ENCODE measurements at places on chromosomes 5 and 9.

DNA sequence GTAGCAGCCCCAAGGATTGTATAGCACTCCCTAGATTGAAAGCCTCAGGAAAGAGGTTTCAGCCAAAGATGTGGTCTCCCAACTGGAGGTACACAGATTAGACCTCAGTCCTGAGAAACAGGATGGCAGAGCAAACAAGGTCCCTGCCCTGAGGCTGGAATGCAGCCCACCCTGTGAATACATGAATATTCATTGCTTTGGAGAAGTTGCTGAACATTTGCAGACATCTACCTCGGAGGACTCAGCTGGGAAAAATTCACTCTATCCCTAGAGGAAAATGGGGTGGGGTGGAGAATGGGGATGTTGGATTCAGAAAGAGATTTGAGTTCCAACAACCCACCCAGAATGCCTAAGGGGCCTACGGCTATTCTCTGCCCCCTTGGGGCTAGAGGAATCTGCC lies 129.4 kb downstream of the SLIT3 start:
- no peak for DNase-seq

DNA sequence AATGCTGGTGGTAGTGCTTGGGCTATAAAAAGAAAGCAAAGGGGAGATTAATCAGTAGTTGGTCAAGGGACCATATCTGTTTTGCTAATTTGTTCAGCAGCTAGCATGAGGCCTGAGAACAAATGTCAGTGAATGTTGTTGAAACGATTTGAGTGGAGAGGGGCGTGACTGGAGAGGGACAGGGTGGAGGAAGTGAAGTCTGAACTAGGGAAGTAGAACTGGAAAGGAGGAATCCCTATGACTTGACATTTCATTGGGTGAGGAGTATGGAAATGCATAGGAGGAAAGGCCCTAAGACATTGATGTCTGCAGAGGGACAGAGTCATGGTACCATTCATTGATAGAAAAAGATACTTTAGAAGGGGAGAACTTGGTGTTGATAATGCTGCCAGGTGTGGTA lies 19.7 kb downstream of the TLE4 start:
- no peak for DNase-seq

DNA sequence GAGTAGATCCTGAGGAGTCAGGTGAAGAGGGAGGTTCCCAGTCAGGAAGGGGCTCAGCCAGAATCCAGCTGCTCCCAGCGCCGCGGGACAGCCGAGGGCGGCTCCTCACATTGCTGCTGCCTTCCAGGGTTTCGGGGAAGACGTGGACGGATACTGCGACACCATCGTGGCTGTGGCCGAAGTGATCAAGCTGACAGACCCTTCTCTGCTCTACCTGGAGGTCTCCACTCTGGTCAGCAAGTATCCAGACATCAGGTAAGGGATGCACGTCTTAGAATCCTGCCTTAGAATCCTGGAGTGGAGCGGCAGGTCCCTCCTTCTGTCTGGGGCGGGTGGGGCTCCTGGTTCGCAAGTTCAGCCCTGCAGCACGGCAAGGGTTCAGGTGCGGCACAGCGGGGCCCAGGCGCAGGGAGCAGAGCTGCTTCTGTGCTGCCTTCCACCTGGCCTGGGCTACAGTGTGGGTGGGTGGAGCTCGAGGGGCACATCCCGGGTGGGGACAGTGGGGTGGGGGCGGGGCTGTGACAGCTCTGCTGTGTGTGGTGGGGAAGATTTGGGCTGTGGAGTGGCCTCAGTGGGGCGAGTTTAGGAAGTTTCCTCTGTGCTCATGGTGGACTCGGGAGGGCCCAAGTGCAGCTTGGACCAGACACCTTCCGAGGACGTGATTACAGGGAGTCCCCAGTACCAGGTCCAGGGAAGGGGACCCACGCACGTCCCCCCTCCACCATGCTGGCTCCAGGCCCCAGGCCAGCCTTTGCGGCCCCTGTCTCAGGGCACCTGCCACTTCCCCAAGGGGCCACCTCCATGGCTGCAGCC lies 22.8 kb downstream of the EXOC3 start:
- peak; percentile 1 for DNase-seq

DNA sequence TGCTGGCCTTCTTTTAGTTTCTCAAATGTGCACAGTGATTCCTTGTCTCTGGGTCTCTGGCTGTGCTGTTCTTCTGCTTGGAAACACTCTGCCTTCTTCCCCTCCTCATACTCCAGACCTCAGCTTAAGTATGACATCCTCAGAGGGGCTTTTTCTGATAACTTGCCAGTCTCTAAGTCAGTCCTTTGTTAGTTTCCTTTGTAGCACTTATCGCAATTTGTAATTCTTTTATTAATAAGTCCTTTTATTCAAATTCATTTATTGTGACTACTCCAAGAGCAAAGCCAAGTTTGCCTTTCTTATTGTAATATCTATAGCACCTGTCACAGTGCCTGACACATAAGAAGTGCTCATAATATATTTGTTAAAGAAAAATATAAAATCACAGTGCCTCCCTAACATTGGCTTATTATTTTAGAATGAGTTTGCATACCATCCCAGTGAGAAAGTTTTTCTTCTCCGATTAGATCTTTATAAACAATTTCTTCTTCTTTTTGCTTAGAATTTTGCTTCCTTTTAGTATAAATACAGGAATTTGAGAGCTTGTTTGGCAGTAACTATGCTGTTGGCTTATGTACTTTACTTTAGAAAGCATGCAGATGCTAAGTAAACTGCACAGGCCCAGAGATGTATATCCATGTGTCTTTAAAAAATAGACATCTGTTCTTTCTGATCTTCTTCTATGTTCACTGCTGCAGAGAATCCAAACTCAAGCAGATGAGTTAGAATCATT lies 198.0 kb downstream of the GAS1 start:
- DNase-seq = no peak

DNA sequence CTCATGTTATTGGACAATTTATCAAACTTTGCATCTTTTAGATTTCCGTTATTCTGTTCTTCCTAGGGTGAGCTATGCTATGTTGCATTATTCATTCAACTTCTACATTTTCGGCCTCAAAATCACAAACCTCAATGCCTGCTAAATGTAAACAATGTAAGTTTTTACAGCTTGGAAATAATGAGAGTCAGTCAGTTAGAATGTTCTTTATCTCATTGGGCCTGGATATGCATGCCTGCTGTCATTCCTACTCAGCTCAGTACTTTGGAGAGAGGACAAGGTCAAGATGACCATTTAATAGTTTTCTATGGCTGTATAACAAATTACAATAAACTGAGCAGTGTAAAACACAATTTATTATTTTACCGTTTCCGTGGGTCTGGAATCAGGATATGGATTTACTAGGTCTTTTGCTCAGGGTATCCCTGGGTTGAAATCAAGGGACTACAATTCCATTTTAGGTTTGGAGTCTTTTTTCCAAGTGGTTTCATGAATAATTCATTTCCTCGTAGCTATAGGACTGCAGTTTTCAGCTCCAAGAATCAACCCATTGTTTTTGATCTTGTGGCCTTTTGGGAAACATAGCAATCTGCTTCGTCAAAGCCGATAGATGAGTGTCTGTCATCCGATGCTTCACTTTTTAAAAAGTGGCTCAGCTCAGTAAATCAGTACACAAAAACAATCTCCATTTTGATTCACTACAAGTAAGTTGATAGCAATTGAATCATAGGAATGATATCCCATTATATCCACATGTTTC lies 1143.2 kb upstream of the CDH6 start:
- DNase-seq = no peak

DNA sequence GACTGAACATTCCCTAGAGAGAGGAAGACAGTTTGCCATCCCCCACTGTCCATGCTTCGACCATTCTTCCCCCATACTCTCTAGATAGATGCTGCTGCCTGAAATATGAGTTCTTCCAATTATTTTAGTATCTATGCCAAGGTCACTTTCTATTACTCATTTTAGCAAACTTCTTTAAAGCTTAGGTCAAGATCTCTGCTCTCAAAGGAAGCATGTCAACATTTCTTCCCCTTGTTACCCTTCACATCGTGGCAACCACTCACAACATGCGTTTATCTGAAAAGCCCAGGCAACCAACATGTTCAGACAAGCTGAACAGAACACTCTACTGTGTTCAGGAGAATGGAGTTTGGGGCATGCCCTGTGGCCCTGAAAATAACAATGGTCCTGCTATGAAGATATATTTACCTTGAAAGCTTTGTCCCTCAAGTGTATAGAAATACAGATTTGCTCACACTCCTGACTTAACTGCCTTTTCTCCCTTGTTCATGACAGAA lies 138.4 kb upstream of the KIF2A start:
- no peak for DNase-seq

DNA sequence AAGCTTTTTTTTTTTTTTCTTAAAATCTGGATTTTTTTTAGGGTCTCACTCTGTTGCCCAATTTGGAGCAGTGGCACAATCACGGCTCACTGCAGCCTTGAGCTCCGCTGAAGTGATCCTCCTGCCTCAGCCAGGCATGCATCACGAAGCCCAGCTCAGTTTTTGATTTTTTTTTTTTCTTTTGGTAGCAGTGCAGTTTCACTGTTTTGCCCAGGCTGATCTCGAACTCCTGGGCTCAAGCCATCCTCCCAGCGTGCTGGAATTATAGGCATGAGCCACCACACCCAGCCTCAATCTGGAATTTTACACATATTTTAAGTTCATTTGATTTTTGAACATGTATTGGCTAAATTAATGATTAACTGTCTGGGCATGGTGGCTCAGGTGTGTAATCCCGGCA lies 36.3 kb downstream of the TRIO start:
- DNase-seq = no peak

DNA sequence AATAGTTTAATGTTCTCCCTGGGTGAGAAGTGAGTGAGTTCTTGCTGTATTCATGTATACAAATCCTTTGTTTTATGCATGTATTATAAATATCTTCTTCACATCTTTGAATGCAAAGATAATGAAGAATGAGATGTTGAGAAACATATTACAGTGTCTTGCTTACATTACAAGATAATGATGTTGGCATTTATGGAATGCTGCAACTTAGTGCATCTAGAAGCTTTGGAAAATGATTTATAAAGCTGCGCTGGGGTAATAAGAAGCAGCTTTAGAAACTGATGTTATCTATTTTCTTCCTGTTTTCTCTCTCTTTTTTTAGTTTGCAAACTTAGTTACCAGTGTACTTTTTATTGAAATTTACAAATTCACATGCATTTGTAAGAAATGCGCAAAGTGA lies 673.4 kb downstream of the KCTD16 start:
- DNase-seq = no peak

DNA sequence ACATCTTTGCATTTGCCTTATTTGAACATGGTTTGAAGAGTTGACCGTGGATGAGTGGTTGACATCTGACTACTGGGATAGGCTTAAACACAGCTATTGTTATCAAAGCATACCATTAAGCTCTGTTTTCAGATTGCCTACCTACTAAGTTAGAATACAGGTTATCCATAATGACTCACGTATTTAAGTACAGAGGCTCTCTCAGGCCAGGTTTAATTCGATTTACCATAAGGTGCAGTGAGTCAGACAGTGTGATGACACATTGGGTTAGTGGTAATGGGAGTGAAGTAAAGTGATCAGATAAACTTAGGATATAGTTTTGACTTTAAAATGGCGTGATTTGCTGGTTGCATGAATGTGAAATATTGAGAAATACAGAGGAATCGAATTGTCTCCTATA lies 732.0 kb upstream of the CTNND2 start:
- DNase-seq = no peak

GRCh38 chr5:133801955-133802751 lies 166.3 kb downstream of the C5orf15 start:
- DNase-seq = no peak

GRCh38 chr9:136545965-136546696 lies at the start of gene NOTCH1:
TSS of gene NOTCH1 (minus strand) at chr9:136546048. CDS start at chr9:136545786, 262 bp downstream.
- peak; percentile 95 for DNase-seq

GRCh38 chr9:114282926-114283325 lies 40.0 kb upstream of the ORM1 start:
- DNase-seq = no peak

GRCh38 chr9:133604856-133605255 lies 4.3 kb downstream of the FAM163B start:
- DNase-seq = no peak

DNA sequence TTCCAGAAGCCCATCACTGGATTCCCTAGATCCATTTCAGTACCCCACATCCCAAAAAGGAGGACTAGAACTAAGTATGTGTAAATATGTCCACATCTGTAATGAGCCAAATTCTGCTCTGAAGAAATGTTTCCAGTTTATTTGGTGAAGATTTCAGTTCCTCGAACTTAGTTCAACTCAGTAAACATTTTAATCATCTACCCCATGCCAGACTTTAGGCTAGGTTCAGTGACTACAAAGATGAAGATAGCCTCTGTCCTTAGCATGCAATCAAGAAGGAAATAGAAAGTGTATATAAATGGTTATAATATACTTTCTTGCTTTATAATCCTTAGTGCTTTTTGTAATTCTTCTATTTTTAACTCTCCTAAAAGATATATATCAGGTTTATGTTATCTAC lies 21.5 kb downstream of the RUSC2 start:
- no peak for DNase-seq

- DNase-seq = no peak
Measured at GRCh38 chr9:135077497-135078200, 9.8 kb upstream of the OLFM1 start.

DNA sequence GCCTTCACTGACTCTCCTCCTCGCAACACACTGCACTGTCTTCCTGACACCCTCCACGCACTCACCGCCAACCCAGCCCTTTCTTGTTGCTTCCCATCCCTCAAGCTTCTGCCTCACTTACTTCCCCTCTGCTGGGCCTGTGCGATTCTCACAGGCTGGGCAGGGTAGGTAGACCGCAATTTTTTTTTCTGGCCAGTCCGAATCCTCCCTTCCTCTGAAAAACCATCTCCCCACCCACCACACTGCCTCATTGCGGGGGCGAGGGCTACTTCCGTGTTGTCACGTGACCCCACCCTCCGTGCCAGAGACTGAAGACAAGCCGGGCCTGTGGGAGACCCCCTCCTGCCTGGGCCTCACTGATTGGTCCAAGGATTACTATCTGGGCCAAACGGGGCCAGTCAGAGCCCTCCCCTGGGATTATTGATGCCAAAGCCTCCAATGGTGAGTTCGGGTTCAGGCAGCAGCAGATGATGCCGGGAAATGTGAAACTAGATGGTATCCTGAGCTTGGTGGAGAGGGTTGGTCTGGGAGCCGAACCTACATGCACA lies 73.1 kb downstream of the STK10 start:
- no peak for DNase-seq

GRCh38 chr5:147248561-147248960 lies 13.7 kb downstream of the STK32A start:
- no peak for DNase-seq

GRCh38 chr9:109441296-109441695 lies 56.8 kb downstream of the PTPN3 start:
- no peak for DNase-seq
